ENCODE measurements at places on chromosomes 16 and 17.

- peak; percentile 16 for DNase-seq
These were observed 1.7 kb upstream of the KPNA2 start for GRCh38 chr17:68033636-68034451.

DNA sequence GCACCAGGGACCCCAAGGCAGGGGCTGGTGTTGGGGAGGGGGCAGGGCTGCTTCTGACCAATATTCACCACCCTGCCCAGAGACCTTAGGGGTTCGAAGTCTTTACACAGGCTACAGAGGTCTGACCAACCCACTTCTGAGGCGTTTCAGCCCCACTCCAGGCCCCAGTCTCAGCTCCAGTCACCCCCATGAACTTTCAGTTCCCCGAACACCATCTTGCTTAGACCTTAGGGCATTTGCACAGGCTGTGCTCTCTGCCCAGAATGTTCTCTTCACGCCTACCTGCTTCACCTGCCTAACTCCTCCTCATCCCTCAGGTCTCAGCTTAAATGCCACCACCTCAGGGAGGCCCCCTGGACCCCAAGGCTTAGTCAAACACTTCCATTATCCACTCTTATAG lies 25.8 kb upstream of the CPNE2 start:
- no peak for DNase-seq

- DNase-seq = no peak
These were observed 287.5 kb downstream of the IRX3 start for GRCh38 chr16:53998966-53999522.

GRCh38 chr17:4594931-4595684 lies 10.8 kb downstream of the SMTNL2 start:
- DNase-seq = no peak

- DNase-seq = no peak
These were observed 50.0 kb downstream of the RMI2 start for GRCh38 chr16:11395008-11395948.

DNA sequence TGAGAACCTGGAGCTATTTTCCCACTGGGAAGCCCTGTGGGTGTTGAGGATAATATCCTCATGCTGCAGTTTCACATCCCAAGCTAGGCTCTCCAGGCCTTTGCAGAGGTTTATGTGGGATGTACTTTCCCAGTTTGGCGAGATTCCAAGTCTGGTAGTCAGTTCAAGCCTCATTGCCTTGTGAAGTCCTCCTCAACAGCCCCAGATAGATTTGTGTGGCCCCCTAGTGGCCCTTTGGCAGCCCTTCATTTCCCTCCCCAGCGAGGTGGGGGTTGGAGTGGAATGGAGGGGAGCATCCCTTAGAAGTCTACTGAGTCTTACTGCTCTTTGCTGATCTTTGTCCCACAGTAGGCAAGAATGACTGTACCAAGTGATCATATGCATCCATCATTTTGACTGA lies 137.9 kb downstream of the CDH11 start:
- peak; percentile 28 for DNase-seq

- DNase-seq = no peak
These were observed 27.1 kb upstream of the SCNN1B start for GRCh38 chr16:23274968-23275367.

DNA sequence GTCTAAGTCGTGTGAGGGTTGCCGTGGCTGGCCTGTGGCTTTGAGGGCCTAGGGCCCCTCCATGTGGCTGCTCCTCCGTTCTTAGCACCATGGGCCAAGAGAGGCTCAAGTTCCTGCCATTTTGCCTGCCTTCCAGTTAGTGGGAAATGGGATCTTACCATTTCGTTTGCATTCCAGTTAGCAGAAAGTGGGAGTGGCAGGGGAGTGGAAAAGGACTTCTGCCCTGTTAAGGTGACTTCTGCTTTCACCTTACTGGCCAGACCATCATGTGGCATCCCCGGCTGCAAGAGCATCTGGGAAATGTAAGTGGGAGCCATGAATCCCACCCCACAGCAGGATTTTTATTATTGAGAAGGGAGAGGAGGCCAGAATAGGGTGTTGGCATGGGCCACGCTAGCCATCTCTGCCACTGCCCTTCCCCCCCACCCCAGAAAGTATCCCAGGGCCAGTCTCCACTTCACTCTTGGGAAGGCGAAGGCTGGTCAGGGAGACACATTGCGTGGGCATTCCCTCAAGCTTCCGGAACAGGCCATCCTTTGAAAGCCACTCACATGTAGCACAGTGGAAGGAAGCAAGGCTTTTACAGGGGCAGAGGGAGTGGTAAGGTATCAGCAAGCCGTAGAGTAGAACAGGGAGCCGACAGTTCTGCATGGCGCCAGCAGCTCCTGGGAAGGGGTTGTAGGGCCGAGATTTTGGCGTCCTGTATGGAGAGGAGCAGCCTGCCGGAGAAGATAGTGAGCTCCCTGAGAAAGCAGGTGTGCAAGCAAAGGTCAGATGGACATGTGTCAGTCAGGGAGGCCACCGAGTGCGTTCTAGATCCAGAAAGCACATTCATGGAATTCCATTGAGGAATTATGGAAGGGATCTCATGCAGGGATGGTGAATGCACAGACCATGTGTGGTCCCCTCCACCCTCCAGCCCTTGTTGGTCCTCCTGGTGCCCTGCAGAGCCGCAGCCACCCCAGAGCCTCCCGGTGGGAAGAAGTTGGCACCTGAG lies 33.4 kb downstream of the CMIP start:
- no peak for DNase-seq

GRCh38 chr17:76107509-76107908 lies 3.9 kb upstream of the EXOC7 start:
- no peak for DNase-seq

DNA sequence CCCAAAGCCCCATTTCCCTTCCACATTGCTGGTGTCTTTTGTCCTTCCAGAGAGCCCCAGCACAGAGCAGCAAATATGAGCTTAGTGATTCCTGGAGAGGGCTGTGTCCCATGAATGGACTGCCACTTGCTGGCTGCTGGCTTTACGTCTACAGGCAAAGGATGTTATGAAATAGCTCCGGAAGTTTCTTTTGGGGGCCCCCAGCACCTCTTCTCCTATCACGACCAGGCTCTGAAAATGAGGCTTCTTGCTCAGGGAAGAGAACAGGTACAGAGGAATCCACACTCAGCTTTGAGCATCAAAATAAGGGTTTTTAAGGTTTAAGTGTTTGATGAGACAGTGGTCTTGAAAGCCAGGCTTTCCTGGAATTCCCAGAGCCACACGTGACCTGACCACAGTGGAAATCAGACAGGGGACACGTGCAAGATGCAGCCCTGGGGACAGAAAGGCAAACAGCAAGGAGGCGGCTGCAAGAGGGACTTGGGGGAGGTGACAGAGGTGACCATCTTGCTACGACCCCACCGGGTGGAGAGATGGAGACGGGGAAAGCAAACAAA lies 58.1 kb downstream of the ZDHHC7 start:
- no peak for DNase-seq

- no peak for DNase-seq
These were observed 9.6 kb downstream of the MEFV start for GRCh38 chr16:3246876-3247275.

GRCh38 chr16:79012671-79013434 lies 587.7 kb downstream of the MAF start:
- no peak for DNase-seq

DNA sequence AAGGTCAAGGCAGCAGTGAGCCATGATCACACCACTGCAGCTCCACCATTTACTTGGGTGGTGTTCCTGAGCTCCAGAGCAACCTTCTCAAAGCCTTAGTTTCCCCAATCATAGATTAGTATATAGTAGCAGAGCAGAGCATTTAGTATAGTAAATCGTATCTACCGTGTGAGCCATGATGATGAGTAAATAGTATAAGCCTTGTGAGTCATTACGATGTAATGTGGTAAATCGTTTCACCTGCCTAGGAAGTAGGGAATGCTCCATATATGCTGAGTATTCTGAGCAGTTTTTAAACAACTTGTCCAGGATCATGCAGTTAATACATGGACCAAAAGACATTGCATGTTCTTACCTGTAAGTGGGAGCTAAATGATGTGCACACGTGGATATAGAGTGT lies 66.4 kb downstream of the SCNN1B start:
- no peak for DNase-seq

DNA sequence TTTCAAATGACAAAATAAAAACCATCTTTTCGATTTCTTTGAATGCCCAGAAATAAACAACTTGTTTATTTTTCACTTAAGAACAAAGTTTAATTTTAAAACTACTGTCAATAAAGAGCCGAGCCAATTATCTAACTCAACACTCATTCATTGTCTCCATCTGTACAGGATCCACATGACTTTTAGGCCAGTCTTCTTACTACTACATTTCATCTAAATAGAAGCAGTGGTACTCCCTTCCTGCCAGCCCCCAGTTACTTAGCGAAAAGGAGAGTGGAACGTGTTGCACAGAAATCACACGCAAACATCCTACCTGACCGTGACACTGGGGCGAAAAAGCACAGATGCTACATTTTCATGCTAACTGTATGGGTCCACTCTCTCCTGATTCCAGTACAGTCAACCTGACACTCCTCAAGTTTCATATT lies 1.2 kb downstream of the GNA13 start:
- no peak for DNase-seq

DNA sequence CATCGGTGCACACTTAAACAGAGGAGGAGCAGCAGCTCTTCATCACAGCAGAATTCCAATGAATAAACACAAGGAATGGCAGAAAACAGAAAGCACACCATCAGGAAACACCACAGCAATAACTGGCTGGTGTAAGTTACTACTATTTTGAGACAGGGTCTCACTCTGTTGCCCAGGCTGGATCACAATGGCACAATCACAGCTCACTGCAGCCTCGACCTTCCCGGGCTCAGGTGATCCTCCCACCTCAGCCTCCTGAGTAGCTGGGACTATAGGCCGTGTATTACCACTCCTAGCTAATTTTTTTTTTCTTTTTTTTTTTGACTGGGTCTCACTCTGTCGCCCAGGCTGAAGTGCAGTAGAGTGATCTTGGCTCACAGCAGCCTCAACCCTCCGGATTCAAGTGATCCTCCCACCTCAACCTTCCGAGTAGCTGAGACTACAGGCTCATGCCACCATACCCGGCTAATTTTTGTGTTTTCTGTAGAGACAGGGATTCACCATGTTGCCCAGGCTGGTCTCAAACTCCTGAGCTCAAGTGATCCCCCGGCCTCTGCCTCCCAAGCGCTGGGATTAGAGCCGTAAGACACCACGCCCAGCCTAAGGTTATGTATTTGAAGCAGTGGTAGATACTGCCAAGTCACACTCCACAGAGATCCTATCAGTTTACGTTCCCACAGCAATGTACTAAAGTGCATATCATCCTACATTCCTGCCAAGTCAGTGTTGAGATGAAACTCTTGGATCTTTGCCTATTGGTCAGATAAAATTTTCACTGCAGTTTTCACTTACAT lies 20.7 kb downstream of the TRAP1 start:
- DNase-seq = no peak

GRCh38 chr16:55176901-55177300 lies 147.1 kb upstream of the IRX6 start:
- no peak for DNase-seq

DNA sequence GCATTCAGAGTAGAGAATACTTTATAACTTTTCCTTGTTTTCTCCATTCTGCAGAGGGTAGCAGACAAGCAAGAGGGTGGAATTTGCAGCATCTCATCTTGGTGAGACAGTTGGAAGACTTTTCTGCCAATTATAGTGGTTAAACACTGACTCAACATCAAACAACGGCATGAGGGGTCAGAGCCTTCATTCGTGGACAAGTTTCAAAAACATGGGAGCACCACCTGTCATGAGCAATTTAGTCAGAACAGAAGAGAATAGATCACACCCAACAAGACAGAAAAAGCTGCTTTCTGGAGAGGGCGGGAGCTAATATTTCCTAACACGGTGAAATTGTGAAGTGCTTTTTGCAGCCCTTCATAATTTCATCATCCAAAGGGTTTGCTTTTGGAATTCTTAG lies 17.9 kb upstream of the ZNF652 start:
- no peak for DNase-seq

DNA sequence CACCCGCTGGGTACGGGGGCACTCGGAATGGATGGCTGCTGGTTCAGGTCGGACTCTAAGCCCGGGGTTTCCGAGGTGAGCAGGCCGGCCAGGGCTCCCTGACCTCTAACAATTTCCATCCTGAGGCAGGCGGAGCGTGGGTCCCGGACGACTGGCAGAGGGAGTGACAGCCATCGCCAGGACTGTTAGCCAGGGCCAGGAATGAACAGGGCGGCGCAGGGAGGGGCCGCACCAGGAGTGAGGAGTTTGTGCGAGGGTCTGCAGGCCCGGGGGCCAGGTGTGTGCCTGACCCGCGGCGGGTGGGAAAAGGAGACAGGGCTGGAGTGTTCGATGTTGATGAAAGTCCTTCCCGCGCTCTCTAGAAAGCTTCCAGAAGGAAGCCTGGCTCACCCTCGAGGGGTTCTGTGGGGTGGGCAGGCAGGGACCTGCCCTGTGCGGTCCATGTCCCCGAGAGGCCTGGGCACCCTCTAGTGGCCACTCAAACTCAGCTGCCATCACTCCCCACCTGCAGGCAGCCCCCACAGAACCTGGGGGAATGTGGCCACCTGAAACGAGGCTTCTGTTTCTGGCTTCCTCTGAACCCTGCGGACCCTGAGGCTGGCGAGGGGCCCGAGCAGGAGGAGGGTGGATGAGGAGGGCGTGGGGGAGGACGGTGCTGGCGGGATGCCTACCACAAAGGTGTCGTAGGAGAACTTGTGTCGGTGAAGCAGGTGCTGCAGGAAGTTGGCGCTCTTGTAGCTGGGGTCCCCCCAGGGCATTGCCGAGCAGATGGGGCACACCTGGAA lies 8.2 kb downstream of the RNF166 start:
- no peak for DNase-seq

DNA sequence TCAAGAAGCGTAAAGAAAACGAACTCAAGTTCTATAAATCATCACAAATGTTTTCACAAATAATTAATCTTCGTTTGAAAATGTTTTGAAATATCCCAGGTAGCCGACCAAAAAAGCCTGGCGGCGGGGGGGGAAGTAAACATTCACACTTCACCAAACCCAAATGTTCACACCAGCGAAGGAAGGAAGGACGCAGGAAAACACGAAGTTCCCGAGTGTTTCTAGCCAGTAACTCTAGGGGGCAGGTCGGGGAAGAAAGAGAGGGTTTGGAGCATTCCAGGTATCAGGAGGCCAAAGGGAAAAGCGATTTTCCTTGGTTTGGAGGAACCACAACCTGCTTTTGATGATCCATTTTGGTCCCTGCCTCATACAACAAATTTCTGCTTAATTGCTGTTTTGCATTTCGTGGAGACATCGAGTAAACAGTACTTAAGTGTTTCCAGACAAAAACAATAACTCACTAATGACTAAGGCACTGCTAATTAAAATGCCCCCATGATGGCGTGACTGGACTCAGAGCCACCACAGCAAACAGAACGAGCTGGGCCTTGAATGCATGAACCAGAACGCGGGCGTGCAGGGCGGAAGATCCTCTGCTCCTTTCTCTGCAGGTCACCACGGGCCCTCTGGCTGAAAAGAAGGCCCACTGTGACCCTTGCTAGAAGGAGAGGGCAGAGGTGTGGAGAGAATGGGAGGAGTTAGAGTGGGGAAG lies 16.6 kb downstream of the ZFHX3 start:
- no peak for DNase-seq

GRCh38 chr16:87076950-87077749 lies 240.0 kb downstream of the C16orf95 start:
- no peak for DNase-seq

GRCh38 chr16:78816499-78817195 lies 717.2 kb downstream of the WWOX start:
- DNase-seq = no peak

All from right kidney (tissue), 9 donors.